ENCODE measurements at places on chromosomes 7 and 10.

DNA sequence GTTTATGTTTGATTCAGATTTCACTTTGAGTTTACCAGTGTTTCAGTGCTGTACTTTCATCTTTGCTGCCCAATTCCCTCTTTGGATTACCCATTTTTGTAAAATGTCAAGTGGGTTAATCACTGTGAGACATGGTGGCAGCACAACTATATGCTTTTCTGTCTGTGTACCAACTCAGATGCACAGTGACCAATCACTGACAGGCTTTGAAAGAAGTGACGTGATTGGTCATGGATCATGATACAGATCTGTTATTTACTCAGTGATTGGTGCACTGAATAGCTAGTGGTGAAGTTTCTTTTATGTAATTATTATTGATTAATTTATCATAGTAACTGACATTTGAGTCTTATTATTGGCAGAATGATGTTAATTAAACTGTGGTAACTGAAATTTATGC is 126.9 kb downstream of the SDK1 start:
- DNase-seq = peak; percentile 12

GRCh38 chr10:129486805-129487204 is 19.8 kb downstream of the MGMT start:
- DNase-seq = no peak

DNA sequence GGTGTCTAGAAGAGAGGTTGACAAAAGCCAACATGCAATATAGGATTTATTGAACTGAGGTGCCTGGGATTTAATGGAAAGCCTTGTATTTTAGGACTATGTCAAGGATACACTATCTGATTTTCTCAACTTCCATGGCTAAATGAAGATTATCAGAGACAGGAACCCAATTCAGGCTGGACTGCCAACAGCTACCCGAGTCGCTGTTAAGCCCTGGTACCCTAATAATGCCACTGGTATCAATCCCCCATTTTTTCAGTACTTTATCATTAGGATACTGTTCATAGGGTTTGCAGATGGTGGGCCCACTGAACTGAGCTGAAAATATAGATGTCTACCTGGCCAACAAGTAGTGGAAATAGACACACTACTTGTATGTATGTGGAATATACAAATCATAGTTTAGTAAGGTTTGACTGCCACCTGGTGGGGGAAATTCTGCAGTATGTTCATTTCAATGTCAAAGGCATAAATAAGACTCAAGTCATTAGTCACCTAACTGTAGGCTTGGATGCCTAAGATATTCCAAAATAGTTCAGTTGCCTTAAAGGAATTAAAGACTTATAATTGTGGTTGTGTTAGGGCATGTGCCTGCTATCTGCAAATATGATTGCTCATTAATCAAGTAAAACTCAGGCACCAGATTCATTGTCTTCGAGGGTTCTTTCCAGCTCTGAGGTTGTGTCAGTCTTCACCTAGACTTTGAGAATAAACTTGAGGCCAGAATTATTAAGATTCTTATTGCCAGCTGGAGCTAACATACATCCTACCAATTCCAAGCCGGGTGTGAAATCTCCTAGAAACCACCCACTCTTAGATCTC is 34.1 kb upstream of the NOBOX start:
- DNase-seq = peak; percentile 85

- DNase-seq = no peak
These were observed 4.4 kb downstream of the PTPRE start for GRCh38 chr10:127911218-127911866.

DNA sequence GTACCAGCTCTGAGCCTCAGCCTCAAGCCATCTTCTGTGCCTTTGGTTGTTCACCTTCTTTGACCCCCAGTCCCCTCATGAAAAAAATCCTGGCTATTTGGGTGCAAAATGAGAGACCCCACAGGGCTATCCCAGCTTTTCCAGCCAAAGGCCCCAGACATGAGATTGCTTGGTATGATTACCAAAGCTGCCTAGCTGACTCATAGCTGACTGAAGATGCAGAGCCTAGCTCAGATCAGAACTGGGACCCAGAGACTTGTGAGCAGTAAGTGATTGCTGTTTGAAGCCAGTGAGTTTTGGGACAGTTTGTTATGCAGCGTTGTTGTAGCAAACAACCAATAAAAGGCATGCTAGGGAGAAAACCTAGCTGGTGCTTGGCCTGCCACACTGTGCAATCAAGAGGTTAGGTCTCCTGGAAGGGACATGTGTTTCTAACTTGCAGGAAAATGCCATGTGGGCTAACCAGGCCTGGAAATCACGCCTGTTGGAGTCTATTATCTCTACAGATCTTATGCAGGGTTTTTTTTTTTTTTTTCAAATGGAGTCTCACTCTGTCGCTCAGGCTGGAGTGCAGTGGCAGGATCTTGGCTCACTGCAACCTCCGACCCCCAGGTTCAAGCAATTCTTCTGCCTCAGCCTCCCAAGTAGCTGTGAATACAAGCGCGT is 48.0 kb upstream of the DAGLB start:
- DNase-seq = no peak

- DNase-seq = peak; percentile 84
These were observed 122.3 kb upstream of the LYZL2 start for GRCh38 chr10:30751678-30752331.

DNA sequence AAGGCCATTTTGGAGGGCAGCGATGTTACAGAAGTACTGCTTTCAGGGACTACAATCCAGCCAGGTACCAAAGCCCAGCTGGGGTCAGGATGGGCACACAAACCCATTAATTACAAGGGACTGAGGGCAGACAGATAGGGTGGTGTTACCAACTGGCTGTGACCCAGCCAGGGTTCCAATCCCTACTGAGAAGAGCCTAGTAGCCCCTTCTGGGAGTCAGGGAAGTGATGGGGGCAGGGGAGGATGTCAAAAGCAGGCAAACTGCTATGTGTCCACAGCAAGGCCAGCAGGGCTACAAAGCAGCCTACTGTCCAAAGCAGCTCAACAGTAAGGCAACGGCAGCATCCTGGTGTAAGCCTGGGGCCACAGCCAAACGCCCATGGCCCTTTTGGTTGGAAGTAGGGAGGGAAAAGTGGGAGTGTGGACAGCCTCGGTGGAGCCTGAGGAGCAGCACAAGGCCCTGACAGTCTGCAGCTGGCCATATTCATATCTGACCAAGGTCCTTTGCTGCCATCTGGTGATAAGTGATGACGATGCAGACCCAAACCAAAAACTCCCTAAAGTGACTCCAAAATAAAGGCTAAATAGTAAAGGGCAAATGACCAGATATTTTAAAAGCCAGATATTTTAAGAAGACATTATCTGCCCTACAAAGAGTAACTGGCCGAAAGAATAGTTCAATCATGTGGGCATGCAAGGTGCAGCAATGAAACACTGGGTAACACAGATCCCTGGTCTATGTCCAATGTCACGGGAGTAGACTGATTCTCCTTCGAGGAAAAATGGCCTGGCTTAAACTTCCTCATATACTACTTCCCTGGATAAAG is 56.9 kb downstream of the XPNPEP1 start:
- DNase-seq = peak; percentile 52

- no peak for DNase-seq
These were observed 132.2 kb upstream of the PLXNA4 start for GRCh38 chr7:132708470-132708869.

- DNase-seq = no peak
These were observed 105.7 kb upstream of the SHH start for GRCh38 chr7:155917836-155918430.

GRCh38 chr7:39271402-39271801 is 293.7 kb downstream of the POU6F2 start:
- DNase-seq = peak; percentile 15

DNA sequence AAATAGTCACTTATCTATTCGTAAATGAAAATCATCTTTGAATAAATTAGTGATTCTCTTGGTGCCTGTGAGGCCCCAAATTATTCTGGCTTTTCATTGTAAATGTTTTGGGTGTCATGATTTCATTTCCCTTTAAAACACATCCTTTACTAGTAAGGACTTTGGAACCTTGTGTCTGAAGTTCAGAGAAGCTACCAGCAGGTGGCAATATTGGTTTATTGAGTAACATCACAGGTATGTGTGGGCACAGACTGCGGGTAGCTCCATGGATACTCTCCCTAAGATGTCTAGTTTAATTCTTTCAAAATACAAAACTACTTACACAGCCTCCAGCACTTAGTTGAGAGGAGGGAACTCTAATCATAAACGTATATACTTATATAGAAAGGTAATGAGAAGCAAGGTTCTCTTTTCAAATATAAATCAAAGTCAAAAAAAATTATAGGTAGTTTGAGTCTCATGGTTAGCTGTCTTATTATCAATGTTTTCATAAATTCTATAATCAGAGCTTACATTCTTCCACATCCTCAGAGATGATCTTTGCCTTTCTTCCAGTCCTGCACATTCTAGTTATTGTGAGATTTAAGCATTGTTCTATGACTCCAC is 449.6 kb downstream of the GRM8 start:
- peak; percentile 92 for DNase-seq

DNA sequence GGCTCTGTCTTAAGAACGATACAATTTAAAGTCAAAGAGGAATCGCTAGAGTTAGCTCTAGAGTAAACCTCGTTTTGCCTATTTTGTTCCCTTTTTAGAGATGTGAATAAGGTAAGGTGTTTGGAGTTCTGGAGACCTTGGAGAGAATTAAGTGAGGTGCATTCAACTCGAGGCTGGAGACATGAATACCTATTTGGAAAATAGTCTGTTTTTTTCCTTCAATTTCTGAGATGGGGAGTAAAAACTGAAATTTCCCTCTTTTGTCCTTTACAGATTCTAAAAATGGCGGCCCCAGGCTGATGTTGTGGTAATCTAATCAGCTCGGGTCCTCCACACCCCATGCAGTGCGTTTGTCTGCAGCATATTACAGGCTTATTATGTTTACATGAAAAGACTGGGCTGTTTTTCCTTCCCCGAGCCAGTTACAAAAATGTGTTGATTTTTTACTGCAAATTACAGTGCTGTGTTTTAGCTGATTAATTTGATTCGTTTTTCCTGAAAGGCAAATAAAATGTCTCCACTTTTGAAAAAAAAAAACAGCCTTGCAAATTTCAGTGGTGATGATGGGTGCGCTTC is 1.5 kb downstream of the KMT2E start:
- DNase-seq = peak; percentile 55

DNA sequence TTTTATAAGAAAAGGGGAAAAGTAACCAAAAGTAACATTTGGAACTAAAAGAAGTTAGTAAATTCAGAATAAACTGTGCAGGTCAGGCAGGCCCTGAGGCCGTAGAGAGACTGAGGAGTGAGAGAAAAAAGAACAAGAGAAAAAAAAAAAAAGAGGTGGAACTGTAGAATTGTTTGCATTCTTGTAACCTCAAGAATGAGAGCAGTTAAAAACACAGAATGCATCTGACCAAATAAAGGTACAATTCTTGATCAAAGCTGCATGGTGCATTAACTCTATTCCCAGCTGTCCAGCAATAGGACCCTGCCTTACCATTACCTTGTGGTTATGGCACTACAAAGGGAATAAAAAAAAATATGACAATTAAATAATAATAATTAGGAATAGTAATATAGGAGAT is 170.1 kb upstream of the SEMA3A start:
- peak; percentile 55 for DNase-seq

DNA sequence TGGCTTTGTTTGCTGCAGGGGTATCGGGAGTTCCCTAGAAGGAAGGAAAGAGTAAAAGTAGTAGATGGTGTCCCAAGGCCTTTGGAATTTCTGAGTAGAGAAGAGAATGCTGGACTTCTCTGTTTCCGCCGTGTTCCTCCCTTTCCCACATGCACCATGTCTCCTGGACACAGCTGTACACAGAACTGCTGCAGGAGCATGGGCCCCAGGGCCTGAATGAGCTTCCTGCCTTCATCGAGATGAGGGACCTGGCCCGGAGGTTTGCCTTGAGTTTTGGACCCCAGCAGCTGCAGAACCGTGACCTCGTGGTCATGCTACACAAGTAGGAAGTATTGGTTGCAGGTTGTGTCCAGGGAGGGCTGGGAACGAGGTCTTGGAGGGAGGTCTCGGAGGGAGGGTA is 15.3 kb upstream of the PVRIG start:
- DNase-seq = no peak

DNA sequence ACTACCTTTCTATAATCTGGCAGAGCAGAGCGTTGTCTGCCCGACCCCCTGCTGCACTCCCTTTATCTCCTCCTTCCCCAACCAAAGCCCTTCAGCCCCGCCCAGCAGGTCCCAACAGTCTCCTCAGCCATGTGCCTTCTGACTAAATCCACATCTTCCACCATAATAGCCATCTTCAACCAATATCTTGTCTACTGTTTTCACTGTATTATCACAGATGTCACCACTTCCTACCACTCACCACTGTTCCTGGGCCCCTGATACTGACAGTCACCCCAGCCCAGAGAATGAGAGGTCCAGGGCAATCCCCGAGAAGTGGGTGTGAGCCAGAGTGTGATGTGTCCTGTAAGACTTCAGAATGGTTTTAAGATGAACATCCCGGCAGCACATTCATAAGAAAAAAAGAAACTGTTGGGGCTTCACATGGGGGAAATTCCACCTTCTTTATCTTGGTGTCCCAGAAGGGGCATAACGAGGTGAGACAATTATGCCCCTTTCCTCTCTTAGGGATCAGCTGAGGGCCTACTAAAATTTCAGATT is 25.3 kb downstream of the CCDC6 start:
- DNase-seq = no peak

GRCh38 chr7:47253650-47254080 is 328.2 kb downstream of the TNS3 start:
- no peak for DNase-seq

DNA sequence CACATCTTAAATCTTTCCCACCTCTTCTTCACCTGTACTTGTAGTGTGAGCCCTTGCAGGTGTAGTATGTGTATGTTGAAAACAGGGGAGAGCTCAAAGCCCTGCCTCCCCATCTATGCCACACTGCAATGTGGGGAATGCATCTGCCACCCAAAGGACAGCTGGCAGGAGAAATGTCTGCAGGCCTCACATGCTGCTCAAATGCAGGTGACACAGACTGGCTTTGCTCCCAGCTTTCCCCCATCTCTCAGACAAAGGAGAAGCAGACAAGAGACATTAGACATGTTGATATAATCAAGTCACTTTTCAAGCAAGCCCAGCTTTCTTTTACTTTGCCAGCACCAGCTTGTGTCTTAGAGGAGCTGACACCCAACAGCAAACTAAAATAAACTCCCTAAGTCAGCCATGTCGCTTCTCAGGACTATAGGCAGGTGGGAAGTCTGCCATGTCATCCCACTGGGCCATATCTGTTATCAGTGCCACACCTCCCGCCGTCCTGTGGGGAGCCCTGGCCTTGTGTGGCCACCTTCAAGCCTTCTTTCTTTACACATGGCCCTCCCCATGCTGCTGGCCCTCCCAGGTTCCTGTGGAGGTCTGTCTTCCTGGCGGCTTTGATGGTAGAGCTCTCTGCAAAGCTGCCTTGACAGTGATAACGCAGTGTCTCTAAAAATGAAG is 102.1 kb downstream of the CXCL12 start:
- no peak for DNase-seq

- DNase-seq = no peak
These were observed 902.5 kb downstream of the PCDH15 start for GRCh38 chr10:53898532-53898931.

GRCh38 chr10:62113680-62114079 is 155.0 kb downstream of the RTKN2 start:
- DNase-seq = no peak

- no peak for DNase-seq
These were observed 24.6 kb upstream of the LIMK1 start for GRCh38 chr7:74059037-74059436.

- no peak for DNase-seq
These were observed 101.7 kb upstream of the TMEM26 start for GRCh38 chr10:61554925-61555324.

- DNase-seq = no peak
These were observed 55.0 kb downstream of the BICC1 start for GRCh38 chr10:58567652-58568051.

Measured in GM23338 (cell line).